MCF 10A (cell line): ENCODE measurements at places on chromosomes 1 and 21.

DNA sequence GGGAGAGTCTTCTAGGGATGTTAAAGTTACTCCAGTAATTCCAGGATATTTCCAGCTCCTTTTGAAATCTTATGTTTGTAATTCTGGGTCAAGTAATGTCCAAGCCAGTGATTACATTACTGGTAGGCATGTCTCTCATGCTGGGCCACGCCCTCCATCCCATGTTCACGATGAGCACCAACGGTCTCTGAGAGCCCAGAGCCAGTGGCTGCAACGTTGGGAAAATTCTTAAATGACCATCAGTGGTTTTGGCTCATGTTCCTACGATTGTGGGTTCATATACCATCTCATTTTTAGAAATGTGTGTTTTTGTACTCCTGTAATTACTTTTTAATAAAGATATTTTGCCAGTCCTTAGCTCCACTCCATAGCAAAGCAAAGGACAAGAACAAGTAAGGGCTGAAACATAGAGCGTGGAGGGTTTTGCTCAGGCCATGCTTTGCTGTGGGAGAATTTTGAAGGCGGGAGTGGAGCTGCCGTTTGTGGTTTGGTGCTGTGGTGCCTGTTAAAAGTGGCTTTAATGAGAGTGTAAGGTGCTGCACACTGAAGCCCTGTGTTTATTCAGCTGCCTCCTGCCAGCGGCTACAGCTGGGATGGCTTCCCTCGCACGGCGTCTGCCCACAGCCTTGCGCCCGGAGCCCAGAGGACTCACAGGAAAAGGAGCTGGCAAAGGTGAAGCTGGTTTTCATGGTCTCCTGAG, 28.9 kb downstream of the VANGL1 start:
- DNase-seq: no peak

- no peak for DNase-seq
Measured at GRCh38 chr1:240991230-240991629, 365.8 kb downstream of the RGS7 start.

- DNase-seq: no peak
Measured at GRCh38 chr1:167532375-167532774, 14.0 kb upstream of the CD247 start.

- DNase-seq: no peak
Measured at GRCh38 chr1:227540170-227541098, 22.9 kb upstream of the ZNF678 start.

- no peak for DNase-seq
Measured at GRCh38 chr1:228968891-228969606, 233.8 kb downstream of the RHOU start.

- DNase-seq: no peak
Measured at GRCh38 chr1:161079436-161080110, 9.8 kb downstream of the NECTIN4 start.

GRCh38 chr1:206872139-206872538, 6.7 kb downstream of the IL20 start:
- no peak for DNase-seq

GRCh38 chr1:165152727-165153126, 203.8 kb downstream of the LMX1A start:
- DNase-seq: peak; percentile 60

- no peak for DNase-seq
Measured at GRCh38 chr1:57544345-57544744, 120.5 kb upstream of the DAB1 start.

- DNase-seq: peak; percentile 17
Measured at GRCh38 chr1:22447621-22448111, 4.0 kb upstream of the ZBTB40 start.

GRCh38 chr1:99663501-99663900, 17.6 kb downstream of the PALMD start:
- DNase-seq: no peak

- no peak for DNase-seq
Measured at GRCh38 chr1:170803711-170804110, 131.6 kb upstream of the MROH9 start.

DNA sequence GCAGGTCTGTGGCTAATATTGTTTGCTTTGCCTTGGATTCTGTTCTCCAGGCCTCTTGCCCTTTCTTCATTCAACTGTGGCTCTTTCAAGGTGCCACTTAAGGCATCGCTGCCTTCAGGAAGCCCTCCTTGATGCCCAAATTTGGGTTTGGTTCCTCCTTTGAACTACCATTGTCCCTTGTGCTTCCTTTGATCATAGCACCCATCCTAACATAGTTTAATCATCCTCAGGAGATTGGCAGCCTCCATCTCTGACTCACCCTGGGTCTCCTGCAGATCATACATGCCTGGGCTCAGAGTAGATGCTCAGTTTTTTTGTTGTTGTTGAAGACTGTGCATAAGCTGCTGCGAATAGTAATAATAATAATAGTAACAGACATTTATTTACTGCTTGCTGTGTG, 54.4 kb upstream of the ACOT11 start:
- peak; percentile 28 for DNase-seq

DNA sequence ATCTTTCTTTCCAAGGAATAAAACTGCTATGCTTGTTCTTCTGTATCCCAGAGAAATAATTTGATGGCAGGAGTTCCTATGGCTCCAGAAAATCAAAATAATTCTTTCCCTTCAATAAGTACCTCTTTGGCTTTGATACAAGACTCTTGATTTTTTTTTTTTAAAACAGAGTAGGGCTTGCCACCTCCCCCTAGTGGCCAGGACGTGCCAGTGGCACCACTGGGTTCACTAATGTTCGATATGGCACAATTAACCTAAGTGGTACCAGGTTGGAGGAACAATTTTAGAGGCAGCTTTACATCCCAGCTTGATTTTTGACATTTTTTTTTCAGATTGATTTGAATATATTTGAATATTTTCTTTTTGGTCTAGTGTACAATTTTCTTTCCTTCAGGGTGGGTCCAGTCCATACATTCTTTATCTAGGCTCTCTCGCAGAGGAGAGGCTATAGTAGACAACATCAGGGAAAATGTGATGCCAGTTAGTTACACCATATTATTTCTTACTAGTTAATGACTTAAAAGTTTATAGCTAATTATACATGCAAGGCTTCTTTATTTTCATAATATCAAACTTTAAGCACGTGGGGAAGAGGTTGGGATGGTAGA, 330.9 kb downstream of the S1PR1 start:
- DNase-seq: peak; percentile 47

GRCh38 chr1:25562101-25562927, 18.9 kb downstream of the LDLRAP1 start:
- DNase-seq: peak; percentile 40

DNA sequence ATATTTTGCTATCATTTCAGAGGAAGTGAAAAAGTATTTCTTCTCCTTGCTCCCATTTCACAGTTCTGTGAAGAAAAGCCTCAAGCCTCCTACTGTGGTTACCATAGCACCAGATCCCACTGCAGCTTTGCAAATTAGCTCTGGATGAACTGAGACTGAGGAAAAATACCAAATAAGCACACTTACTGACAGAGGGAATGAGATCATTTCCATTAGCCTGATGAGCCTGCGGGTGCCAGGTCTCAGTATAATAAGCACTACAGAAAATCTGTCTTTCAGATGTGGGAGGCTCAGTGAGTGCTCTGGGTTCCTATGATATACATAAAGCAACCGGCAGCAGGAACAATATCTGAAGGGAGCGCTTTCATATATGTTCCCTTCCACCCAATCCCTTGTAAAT, 21.4 kb downstream of the XKR8 start:
- DNase-seq: no peak

GRCh38 chr1:237811633-237812032, 79.1 kb downstream of the ZP4 start:
- no peak for DNase-seq

DNA sequence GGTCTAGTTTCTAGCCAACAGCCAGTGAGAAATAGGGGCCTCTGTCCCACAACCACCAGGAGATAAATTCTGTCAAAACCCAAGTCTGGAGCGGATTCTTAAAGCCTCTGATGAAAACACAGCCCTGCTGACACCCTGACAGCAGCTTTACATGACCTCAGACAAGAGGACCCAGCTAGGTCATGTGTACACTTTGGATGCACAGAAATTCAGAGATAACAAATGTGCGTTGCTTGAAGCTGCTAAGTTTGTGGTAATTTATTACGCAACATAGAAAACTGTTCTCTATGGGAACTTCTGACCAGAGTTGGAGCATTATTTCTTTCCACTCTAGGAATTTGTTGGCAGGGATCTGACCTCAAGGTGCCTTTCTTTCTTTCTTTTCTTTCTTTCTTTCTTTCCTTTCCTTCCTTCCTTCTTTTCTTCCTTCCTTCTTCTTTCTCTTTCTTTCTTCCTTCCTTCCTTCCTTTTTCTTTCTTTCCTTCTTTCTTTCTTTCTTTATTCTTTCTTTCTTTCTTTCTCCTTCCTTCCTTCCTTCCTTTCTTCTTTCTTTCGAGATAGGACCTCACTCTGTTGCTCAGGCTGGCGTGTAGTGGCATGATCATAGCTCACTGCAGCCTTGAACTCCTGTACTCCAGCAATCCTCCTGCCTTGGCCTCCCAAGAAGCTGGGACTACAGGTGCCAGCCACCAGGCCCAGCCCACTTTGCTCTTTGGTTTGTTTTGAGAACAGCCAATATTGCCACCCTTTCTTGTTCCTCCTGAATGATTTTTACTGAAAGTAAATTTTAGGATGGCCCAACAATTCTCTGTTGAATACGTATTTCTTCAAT, 14.9 kb upstream of the HMGCS2 start:
- peak; percentile 37 for DNase-seq

DNA sequence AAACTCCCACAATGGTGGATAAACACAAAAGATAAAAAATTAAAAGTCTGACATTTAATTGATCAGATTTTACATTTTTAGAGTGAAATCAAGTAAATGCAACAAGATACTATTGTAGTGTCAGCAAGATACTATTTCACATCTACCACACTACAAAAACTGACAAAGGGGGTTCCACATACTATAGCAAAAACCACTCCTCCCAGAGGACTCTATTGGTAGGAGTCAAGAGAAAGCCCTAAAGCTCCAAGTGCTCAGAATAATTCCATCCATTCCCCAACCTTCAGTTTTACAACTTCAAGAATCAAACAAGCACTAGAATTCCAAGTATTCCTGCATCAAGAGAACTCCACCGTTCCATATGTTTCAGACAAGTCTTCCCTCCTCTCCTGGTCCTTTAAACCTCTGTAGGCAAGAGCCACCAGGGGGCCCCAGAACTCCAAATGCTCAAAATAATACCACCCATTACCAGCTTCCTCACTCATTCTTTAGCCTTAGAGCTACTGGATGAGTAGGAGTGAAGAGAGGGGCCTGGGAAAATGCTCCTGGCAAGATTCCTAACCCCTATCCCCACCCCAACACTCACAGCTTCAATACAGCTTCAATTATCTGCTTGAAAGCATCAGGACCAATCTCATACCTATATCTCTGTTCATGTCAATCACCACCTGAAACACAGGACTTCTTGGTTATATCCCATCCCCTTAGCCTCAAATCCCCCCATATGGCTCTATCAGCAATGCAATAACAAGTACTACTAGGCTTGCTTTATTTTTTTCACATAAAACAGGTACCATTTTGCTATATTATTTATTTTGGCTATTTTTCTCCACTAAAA, 9.9 kb downstream of the TOR1AIP2 start:
- peak; percentile 79 for DNase-seq

DNA sequence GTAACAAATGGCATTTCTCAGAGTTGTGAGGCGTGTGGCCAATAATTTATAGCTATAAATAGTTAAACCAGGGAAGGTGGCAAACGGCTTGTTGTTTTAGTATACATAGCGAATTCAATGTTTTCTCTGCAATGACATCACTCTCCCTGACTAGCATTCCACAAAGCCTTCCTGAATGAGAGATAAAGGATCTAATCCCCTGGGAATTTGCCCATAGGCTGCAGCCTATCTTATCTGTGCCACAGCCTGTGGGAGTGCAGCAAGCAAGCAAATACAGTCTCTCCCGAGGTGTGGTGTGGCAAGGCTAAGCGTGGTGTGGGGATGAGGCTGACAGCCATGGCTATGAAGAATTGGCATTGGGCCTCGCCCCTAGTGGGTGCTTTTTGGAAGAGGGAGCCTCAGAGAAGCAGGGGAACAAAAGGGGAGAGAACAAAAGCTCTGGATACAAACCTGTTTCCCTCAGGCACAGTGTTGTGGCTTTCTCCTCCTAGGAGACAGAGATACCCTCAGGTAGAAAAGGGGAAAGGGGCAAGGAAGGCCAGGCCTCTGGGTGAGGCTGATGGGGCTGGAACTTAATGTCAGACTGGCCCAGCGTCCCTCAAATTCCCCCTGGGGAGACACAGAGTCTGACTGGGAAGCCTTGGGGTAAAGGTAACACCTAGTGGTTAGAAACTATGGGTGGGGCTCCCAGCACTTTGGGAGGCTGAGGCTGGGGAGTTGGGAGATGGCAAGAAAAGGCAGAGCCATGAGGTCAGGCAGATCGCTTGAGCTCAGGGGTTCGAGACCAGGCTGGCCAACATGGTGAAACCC, 8.9 kb downstream of the TAGLN2 start:
- peak; percentile 67 for DNase-seq
